ENCODE measurements at places on chromosomes 11 and 22.

- peak; percentile 32 for DNase-seq
Measured at GRCh38 chr22:35301372-35301874, 1.7 kb downstream of the TOM1 start.

DNA sequence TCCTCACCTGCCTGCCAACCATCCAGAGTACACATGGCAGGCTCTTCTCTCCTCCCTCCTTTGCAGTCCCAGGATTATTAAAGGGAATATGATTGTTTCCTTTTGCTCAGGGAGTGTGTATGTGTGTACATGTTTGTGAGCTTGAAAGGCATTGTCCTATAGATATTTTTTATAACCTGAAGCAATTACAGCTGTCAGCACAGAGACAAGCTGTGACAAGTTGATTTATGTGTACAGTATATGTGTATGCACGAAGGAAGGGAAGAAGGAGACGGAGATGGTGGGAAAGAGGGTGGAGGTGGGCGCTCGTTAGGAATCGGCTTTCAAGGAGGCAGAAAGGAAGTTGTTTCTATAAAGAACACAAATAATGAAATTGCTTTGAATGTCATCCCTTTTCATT lies 537.0 kb downstream of the NTM start:
- no peak for DNase-seq

DNA sequence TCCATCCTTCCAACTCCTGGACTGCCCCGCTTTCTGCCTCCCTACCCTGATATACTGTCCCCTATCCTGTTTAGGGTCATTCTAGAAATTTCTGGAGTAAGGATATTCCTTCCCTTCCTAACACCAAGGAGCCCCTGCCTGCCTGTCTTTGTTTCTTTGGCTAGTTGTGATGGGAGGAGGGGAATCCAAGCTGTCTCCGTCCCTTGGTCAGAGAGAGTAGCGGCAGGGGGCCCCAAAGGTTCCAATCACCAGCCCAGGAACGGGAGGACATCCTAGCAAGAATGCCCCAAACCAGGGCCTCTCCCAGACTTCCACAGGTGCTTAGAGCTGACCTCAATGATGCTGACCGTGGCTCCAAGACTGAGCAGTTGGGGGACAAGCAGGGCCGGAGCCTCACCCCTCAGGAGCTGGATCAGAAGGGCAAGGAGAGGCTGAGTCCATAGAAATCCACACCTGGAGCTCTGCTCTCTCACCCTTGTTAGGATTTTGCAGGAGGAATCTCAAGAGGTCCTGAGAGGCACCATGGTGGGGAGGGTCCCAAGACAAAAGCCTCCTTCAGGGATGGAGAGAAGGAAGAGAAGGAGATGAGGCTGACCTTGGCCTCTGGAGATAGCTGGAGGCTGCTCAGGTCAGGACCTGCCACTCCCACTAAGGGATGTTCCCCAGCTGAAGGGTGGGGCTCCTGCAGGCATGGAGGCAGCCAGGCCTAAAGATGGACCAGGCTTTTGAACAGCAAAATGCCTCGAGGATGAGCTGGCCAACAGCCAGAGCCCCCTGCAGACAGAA lies 13.6 kb downstream of the SLC22A12 start:
- no peak for DNase-seq

DNA sequence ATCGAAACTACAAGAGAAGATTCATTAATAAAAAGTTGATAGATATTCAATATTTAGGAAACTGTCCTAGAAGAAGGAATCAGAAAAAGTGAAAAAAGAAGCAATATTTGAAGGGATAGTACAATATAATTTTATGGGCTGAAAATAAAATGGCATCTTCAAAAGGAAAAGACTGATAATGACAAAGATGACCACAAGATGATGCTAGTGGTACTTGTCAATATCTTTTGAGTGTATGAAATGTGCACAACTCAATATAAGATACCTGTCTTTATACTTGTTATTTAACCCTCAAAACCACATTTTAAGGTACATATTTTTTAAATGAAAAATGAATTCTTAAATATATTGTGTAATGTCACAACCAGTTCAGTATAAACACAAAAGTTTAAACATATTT lies 1059.6 kb upstream of the RAG2 start:
- DNase-seq, result no peak

DNA sequence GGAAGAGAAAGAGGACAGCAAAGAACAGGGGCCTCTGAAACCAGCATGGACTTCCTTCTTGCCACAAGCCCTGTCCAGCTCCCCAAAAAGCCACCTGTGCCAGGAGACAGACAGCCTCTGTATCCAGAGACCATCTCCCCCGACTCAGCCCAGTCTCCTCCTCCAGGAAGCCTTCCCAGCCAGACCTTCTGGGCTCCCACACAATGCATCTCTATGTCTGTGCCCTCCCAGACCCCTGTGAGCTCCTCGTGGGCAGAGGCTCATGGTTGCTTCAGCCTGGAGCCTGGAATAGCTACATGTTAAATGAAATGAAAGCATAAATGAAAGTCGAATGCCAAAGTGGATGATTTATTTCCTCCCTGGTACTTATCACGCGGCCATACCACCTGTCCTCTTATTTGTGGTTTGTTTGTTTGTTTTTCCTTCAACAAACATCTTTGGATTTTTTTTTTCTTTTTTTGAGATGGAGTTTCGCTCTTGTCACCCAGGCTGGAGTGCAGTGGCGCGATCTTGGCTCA lies 7.3 kb upstream of the ARAP1 start:
- DNase-seq, result no peak

GRCh38 chr11:2759228-2760195 lies 59.7 kb upstream of the KCNQ1OT1 start:
- no peak for DNase-seq

DNA sequence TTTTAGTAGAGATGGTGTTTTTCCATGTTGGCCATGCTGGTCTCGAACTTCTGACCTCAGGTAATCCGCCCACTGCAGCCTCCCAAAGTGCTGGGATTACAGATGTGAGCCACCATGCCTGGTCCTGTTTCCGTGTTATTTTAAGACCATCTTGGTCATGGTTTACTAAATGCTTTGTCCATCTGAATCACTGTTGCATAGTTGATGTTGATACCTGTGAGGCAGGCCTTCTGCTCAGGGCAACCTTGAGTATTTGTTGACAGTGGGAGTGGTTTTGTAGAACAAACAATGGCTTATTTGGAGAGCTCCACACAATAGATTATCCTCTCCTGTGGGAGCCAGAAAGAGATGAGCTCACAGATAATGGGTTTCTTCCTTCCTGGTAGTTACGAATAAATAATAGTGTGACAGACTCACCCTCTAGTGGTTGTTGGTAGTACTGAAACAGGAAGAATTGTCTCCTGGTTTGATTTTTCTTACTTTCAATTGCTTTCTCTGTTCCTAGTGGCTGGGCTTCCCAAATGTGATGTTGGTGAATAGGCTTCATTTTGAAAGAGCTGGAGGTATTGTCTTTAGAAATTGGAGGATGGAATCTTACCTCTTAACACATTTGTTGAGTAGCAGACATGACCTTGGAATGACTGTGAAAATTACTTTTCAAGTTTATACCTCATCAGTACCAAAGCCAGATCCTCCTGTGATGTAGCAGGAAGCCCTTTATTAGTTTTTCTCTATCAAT lies 39.0 kb downstream of the CTNND1 start:
- DNase-seq, result peak; percentile 83

DNA sequence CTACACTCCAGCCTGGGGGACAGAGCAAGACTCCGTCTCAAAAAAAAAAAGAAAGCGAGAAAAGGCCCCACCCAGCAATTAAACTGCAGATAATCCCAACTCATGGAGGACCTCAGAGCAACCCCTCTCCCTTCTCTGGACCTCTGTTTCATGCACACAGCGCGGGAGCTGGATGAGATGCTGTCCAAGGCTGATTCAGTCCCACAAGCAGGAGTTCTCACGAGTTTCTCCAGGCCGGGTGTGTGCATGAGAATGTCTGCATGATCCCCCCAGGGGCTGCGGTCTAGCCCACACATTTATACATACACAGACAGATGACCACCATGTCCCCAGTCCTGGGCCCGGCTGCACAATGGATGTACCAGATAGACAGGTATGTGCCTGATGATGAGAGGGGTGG lies 19.4 kb downstream of the ELFN2 start:
- DNase-seq, result no peak

DNA sequence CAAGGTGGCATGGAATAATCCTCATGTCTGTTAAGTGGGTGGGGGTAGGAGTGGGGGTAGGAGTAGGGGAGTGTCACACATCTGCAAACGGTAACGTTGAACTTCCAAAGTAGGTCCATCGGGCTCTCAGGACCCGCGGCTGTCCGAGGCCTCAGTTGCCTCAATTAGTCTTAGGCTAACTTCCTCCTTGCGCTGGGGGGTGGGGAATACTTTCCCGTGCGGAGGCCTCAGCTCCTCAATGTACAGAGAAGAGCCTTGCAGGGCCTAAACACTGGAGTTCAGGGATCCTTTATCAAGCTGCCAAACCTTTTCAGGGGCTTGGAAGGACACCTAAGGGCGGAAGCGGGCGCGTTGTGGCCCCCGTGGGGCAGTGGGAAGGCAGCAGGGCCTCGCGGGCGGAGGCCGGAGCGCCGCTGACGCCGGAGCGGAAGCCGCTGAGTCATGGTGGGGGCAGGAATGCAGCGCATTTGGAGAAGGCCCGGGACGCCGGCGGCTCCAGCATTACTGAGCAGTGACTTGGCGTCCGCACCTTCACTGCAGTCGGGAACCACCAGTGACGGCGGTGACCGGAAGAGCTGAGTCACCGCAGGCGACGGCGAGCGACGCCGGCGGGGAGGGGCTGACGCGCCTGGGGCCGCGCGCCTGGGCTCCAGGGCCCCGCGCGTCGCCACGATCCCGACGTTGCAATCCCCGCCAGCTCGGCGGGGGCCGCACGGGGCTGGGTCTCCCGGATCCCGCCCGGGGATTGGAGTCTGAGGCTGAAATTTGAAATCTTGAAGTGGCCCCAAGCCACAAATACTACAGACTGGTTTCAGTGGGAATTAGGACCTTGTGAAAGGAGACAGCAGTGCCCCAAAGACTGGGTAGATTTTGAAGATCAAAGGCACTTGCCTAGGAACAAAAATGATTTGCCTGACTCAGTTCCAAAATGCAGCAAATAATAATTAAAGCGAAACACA lies 20.2 kb upstream of the IPO7 start:
- DNase-seq, result peak; percentile 99

DNA sequence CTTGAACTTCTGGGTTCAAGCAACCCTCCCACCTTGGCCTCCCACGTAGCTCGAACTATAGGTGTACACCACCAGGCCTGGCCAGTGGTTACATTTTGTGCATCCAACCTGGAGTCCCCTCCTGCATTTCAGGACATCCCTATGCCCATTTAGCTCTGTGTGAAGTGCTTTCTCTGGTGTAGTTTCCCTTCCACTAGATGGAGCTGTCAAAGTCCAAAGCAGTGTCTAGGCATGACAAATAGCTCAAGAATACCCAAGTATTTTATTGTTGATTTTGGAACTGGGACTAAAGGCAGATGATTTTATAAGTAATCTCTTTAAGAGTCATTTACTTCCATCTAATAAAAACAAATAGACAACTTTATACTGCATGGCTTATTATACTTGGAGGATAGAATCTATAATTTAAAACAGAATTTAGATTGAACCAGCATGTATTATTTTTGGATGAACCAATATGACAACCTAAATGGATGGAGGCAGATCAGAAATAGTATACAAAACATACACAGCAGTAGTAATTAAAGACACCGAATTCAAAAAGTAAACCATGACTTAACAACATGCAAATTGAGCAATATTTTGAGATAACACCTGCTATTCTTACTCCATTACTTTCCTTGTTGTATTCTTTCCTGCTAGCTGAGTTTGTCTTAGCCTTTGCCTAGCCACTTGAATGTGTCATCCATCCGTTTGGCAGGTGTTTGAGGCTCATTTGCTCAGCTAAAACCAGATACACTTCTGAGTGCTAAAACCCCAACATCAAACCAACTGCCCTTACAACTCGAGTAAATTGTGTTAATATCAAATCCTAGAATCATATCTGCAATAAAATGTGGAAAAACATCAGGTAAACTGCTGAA lies 37.7 kb downstream of the EIF4ENIF1 start:
- DNase-seq, result peak; percentile 8

GRCh38 chr11:44229624-44230023 lies 80.3 kb downstream of the ALX4 start:
- no peak for DNase-seq

GRCh38 chr11:132256528-132257279 lies 886.3 kb downstream of the NTM start:
- no peak for DNase-seq

GRCh38 chr11:46181843-46182424 lies 60.7 kb upstream of the PHF21A start:
- DNase-seq, result no peak

GRCh38 chr11:63444160-63444559 lies 46.8 kb downstream of the PLAAT5 start:
- no peak for DNase-seq

- DNase-seq, result no peak
Measured at GRCh38 chr11:73330569-73331093, 22.6 kb downstream of the ARHGEF17 start.

GRCh38 chr11:104905271-104905670 lies 7.0 kb upstream of the CASP12 start:
- no peak for DNase-seq

DNA sequence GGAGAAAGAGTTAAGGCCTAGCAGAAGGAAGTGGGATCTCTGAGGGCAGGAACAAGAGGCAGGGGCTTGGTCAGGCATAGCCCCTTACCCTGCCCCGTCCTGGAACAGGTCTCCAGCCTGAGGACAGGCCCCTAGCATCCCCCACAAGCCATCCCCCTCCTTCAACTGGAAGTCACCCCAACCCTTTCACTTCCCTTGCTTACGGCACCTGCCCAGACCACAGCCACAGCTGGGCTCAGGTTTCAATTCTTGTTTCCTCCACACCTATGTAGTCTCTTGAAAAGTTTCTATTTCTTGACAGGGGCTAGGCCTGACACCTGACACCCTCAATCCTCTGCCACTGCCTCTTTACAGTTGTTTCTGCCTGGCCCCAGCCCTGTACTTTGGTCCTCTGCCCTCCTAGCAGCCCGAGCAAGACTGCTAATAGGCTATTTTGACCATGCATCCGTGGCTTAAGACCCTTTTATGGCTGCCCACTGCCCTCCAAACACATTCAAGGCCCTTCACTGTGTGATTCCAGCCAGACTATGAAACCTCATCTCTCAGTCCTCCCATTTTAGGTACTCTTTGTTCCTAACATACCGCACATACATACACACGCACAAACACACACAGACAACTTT lies 10.9 kb upstream of the FCHSD2 start:
- peak; percentile 21 for DNase-seq

DNA sequence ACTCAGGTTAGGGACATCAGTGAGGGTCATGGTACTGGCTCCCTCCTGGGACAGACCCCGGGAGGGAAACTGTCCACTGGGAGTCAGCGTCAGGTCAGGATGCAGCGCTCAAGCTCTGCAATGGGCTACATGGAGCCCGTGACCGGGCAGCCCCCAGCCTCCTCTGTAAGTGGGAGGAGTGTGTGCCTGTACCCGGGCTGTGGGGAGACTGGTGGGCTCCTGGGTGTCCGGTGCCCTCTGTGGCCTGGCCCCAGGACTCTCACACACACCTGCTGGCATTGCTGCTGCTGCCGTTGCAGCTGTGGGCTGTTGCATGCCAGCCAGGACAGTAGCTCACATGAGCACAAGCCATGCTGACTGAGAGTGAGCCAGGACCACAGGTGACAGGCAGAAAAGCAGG lies 630.3 kb downstream of the TBC1D22A start:
- no peak for DNase-seq

- DNase-seq, result peak; percentile 56
Measured at GRCh38 chr11:57641011-57641807, 8.5 kb downstream of the YPEL4 start.

All from ELF-1 (cell line).